ENCODE measurements at places on chromosomes 1 and 21.
A peak's percentile ranks its signal among the peaks of the same experiment; 100 is the strongest.

DNA sequence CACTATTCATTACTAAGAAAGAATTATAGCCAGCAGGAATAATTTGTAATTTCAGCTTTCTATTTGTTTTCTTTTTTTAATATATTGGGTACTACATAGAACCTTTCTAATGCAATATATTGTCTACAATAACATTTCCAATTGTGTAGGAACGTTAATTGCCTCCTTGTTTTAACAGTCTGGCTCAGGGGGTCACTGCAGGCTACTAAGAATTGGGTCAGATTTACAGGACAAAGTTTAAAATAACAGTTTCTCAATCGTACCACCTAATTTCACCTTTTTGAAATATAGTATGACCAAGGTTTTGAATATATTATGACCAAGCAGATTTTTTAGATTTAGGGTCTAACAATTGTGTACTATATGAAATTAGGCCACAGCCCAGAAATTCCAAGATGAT lies 2.4 kb downstream of the CFH start:
- no peak for DNase-seq

GRCh38 chr1:101205457-101205856 lies 31.4 kb upstream of the S1PR1 start:
- DNase-seq: no peak

DNA sequence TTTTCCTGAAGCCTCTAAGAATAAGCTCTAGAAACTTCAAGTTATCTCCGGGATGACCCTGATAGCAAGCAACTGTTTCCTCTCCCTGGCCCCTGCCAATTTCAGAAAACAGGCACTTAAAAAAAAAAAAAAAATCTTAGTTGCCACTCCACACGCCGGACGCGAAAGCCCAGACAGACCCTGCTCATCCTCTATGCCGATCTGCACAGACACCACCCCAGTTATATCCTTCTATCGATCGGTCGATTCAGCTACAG lies 1.7 kb downstream of the ANP32E start:
- no peak for DNase-seq

DNA sequence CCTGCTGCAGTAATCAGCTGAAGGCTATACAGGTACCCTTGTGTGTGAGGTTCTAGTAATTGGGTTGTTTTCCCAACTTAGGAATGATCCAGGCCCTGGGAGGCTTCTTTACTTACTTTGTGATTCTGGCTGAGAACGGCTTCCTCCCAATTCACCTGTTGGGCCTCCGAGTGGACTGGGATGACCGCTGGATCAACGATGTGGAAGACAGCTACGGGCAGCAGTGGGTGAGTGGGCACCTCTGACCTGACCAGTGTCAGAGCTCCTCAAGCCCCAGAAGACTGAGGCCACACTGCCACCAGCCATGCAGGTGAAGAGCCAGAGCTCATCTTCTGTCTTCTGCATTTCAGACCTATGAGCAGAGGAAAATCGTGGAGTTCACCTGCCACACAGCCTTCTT lies 27.7 kb downstream of the ATP1A1 start:
- no peak for DNase-seq

GRCh38 chr1:204909109-204909508 lies 38.4 kb downstream of the NFASC start:
- no peak for DNase-seq

DNA sequence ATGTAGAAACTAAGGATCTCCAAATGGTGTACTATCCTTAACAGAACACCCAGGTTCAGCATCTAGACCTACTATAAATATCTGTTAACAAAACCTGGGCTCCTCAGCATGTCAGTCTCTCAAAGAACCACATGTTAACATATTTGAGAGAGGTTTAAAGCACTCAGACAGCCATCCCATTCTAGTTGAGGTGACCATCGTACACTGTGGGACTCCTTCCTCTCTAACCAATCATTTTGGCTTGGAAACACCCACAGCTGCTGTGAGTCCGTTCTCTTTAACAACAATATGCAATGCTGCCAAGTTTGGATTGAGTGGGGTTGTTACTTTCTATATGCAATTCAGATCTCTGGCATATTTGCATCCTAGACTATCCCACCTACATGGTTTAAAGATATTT lies 105.8 kb downstream of the MRPL39 start:
- no peak for DNase-seq

DNA sequence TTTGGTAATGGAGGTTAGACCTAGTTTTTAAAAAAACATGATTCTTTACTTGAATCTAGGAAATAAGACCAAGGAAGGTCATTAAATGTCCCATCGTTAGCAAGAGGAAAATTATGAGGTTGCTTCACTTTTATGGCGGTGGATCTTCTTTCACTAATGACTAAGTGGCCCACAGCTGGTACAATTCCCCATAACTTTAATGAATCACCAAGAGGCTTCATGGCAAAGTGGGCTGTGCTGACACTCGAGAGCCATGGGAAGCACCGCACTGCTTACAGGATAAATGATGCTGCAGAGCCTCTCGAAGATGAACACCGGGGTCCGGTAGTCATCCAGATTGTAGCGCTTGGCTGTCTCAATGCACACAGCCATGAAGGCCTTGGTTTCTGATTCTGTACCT lies 108.8 kb downstream of the UBR4 start:
- DNase-seq: no peak

DNA sequence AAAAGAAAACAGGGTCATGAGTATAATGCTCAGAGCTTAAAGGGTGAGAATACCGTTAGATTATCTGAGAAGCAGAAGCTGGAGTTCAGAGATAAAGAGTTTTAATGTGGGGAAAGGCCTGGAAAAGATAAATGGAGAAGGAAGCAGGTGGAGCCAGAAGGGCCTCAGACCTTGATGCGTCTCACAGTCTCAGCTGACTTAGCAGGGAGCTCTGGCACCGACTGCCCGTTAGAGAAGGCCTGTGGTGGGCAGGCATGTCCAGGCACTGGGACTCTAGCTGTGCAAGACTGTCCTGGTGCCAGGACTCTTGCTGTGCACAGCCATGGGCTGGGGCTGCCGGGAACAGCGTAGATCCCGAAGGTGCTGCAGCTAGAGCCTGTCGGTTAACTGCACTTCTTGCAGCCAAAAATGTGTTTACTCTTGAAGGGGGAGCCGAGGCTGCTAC lies 3.8 kb upstream of the SLAMF9 start:
- no peak for DNase-seq

DNA sequence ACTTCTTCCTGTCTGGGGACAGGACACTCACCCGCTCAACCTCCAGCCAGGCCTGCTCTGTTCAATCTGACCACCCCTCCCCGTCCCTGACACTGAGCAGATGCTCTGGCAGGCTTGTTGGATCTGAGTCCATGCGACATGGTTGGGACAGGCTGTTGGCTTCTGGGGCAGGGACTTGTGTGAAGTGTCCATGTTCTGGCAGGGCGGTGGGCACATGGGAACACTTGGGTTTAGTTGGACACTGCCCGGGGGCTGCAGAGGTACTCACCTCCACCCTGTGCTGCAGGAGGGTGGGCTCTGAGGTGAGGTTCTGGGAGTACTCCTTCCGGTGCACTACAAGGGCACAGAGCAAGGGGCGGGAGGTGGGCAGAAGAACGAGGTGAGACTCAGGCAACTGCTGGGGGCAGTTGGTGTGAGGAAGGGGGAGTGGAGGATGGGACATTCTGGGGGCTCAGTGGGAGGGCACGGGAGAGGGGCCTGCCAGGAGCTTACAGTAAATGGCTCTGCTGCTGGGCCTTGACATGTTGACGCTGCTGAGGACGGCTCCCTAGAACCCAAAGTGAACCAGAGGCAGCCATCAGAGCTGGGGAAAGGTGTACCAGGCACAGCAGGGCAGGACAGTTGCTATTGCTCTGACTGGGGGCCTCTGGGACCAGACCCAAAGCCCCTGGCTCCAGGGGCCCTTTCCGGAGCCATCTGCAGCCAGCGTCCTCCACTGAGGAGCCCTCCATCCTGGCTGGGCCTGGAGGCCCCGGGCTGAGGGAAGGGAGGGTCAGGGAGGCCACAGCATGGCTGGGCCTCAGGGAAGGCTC lies 2.3 kb downstream of the EPS8L3 start:
- DNase-seq: no peak

GRCh38 chr21:39095681-39096080 lies 87.6 kb downstream of the PSMG1 start:
- DNase-seq: no peak

GRCh38 chr1:160579216-160579701 lies at the start of gene CD84:
TSS of gene CD84 (minus strand) at chr1:160579496. CDS start at chr1:160579437, 59 bp downstream.
- DNase-seq: peak; percentile 32

GRCh38 chr1:39507230-39507928 lies 15.9 kb downstream of the BMP8A start:
- DNase-seq: no peak

DNA sequence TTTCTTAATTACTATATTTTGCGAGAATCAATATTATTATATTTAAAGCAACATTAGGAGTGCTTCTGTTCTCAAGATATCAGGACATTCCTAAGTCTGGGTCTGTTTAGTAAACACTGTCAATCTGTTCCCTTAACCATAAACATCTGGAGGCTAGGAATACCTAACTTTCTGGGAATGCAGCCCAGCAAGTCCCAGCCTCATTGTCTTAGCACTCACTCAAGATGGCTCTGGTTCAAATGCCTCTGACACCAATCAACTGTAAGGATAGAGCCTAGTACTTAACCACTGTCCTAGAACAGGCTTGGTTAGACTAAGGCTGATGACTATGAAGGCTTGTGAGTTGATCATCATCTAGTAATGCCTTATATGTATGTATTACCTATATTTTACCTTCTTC lies 61.5 kb downstream of the TNN start:
- DNase-seq: no peak

DNA sequence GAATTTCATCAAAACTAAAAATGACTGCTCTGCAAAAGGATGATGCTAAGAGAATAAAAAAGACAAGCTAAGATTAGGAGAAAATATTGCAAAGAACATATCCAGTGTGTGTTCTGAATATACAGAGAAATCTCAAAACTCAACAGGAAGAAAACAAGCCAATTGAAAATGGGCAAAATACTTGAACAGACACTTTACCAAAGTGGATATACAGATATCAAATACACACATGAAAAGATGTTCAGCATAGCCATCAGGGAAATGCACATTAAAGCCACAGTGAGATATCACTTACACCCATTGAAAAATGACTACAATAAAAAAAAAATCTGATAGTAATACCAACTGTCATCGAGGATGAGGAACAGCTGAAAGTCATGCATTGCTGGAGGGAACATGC lies 21.3 kb downstream of the PRMT2 start:
- no peak for DNase-seq

DNA sequence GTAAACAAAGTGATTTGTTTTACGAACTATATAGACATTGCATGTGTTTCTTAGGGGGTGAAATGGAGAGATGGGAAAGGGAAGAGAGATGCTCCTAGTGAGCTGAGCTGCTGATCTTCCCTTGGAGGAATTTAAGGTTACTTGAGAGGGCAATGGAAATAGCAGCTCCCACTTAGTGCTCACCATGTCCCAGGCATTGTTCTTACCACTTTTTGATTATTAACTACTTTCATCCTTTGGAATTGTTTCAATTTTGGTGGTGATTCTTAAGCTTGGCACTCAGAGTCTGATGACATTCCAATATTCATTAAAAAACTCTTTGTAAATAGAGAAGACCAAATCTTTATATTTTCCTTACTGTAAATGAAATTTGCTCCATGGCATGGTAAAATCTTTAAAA lies 124.9 kb downstream of the ITSN1 start:
- DNase-seq: no peak

DNA sequence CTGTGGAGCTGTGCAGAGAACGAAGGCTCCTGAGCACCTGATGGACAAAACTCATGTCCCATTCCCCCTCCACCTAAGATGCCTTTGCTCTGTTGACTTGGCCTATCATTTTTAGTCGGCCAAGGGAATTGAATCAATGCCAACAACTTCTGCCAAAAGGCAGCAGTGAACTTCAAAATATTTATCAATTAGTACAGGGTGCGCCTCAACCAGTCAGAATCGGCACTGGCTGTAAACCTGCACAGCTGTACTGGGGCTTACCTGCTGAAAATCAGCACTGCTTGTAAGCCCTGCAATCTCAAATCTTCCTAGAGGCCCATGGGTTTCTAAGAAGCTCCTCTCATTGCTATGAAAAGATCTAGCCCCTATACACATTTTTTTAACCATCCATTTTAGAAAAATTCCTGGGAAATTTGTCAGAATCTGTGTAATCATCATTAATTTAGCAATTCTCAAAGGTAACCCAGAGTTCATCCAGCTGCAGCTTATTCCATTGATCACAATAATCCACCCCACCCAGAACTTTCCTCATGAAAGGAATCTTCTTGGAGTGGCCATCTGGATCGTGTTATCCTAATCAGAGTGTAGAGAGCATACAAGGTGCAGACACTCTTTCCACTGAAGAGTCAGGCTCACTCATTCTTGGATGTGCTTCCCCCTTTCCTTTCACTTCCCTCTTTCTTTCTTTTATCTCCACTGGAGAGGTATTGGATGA lies 40.2 kb downstream of the ADAMTS1 start:
- DNase-seq: no peak

GRCh38 chr1:5456090-5456811 lies 536.0 kb downstream of the NPHP4 start:
- no peak for DNase-seq

Measured in CD8-positive, alpha-beta T cell (primary cell).